ENCODE measurements at places on chromosomes 4 and X.

- no peak for DNase-seq
Observed at GRCh38 chr4:184197536-184198082, 20.1 kb downstream of the ENPP6 start.

DNA sequence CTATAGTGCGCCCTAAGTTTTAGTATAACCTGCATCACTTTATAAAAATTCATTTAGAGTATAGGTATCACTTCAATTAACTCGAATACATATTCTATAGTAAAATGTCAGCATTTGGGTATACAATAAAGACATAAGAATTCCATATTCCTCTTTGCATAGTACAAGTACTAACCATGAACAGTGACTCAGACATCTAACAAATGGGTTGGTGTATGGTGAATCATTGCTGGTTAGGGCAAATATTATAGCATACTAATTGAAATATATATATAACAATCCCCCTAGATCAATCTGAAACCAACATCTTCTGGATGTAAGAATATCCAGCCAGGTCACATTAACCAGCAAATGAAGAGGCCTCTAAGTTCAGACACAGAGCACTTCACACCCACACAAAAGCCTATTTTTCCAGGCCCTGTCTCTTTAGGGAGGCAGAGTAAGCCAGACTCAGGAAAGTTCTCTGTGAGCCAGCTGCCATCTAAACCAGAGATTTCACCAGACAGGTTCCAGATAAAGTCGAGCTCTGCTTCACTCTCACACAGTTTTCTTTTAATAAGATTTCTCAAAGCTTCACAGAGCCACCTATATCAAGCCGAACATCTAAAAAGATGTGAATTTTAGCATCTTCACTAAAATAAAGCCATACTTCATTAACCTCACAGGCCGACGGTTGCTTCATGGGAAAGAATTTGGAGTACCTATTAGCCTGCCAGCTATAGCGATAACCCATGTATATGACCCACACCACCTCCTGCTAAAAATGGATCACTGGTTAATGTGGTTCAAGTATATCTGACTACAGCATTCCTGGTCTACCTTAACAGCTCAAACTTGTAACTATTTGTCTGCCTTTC lies 200.0 kb upstream of the FTHL17 start:
- no peak for DNase-seq

DNA sequence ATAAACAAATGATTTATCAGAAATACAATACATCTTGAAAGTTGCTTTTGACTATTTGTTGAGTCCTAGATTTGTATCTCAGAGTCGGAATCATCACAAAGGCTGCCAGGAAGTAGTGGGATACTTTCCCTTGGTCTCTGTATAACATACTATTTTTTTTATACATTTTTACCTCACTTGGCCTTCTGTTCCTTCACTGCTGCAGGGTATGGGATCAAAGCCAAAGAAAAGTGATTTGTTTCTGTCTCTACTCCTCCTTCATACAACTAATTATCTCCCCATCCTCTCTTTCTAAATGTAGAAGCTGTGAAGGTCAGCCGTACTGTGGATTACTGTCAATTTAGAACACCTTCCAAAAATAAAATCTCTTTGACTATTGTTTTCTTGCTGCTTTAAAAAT lies 24.9 kb downstream of the PALLD start:
- DNase-seq, result no peak

DNA sequence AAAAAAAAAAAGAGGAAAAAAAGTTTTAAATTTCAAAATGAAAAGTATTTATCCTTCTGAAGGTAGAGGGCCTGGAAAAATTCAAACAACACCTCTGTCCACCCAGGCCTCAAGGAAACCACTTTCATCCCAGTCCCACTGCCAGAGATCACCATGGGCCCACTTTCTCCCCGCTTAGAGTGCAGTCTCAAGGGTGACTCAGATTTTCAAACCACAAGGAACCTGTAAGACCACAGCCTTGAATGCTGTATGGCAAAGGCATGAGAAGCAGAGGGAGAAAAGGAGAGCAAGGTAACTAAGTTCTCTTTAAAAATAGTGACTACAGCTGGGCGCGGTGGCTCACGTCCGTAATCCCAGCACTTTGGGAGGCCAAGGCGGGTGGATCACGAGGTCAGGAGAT lies 87.9 kb upstream of the PACRGL start:
- DNase-seq, result no peak

- no peak for DNase-seq
Observed at GRCh38 chr4:153729895-153730294, 29.9 kb downstream of the RNF175 start.

- DNase-seq, result no peak
Observed at GRCh38 chr4:36414248-36414647, 132.8 kb downstream of the DTHD1 start.

DNA sequence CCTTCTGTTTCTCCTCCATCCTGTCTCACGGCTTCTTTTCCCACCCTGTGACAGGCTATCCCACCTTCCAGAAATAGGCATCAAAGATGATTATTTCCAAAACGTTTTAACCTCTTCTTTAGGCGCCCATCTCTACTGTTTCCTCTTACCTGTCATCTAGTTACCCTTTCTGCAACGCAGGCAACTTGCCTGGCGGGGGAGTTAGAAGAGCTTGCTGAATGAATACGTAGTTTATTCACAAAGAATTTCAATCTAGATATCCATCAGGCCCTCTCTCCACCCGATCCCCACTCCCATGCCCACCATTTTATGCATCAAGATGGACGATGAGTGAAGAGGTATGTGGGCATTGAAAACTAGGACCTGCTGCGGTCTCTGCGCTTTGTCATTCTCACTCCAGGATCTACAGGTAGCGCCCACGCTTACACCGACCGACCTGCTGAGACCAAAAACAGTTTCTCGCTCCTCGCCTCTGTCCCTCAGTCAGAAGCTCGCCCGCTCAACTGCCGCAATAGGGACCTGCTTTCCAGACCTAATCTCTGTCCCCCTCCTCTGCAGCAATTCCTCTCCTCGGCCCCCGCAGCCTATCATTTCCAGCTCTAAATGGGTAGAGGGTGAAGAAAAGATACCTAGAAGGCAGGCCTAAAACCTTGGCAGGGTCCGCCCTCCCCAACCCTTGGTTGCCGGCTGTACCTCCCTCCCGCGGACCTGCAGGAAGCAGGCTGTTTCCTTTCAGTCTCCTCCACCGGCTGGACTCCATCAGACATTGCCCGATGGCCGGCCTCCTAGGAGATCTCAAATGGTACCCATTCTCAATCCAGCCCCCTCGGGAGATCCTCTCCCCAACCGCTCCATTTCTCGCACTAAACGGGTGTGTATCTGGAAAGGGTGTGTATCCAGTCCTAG lies 624 bp downstream of the BEX5 start:
- no peak for DNase-seq

DNA sequence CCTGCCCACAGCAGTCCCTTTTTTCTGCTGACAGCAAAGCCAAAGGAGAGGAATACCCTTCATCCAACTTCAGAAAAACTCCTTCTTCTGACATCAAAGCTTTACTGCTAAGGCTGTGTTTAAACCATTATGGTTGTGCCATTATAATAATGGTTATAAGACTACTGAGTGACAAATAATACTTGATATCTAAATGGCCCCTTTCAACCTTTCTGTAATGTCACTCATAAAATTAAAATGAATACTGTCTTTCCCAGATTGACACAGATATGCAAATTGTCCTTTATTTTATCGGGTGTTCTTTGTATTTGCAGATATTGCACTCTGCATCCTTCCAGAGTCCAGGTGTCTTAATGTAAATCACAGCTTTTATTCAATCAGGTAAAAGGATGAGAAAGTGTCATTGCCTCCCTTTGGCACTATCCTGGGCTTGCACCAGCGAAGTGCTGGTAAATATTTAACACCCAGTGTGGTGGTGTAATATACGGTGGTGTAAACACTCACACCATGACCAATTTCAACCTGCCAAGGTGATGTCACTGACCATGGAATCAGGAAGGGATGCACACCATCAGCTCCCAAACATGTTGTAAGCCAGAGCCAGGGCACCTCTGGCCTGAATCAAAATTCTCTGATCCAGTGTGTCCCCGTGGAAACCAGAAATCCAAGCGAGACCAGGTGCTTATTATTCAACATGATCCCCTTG lies 139.4 kb upstream of the TENM3 start:
- no peak for DNase-seq

GRCh38 chr4:126986828-126987227 lies 645.9 kb upstream of the INTU start:
- DNase-seq, result no peak

GRCh38 chrX:69070949-69071650 lies 94.2 kb downstream of the PJA1 start:
- no peak for DNase-seq

- no peak for DNase-seq
Observed at GRCh38 chr4:3836756-3837601, 70.8 kb downstream of the ADRA2C start.

GRCh38 chr4:144701683-144702233 lies 55.8 kb downstream of the HHIP start:
- no peak for DNase-seq

- no peak for DNase-seq
Observed at GRCh38 chrX:68254738-68255645, 178.3 kb downstream of the OPHN1 start.

DNA sequence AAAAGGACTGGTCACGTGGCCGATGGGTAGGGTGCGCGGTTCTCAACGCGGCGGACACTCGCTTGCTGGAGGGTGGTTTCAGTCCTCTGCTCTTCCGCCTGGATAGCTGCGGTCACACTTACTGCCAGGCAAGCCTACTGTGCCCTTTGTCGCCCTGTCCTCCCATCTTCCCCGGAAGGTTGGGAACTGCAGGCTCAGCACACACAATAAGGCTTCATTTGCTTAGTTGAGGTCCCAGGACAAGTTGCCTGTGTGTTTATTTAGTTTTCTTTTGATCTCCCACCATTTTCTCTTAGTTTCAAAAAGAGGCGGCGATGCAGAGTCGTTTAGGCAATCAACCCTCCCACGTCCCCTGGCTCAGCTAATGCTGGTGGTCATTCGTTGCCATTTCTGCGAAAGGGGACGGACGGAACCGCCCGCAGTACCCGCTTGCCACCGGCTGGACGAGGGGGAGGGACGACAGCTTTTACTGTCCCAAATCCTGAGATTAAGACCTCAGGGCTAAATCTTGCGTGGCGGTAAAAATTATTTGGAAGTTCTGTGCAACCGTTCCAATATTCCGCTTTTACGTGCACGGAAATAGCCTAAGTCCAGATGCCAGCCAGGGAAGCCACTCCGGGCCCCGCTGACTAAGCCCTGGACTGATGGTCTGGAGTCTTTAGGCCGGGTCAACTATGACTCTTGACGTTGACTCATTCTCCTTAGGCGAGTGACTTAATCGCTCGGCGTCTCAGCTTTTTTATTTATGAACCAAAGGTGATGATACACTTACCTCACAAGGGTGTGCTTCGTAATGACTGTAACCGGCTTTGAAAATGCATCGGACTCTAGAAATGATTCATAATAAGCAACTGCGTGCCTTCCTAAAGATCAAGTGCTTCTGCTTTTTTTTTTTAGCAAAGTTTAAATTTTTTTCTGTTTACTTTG lies 671 bp upstream of the EIF4E start:
- DNase-seq, result peak; percentile 30

- DNase-seq, result no peak
Observed at GRCh38 chr4:27048429-27049238, 188.0 kb downstream of the STIM2 start.

GRCh38 chr4:108889696-108890483 lies 127.0 kb upstream of the ETNPPL start:
- no peak for DNase-seq

- DNase-seq, result no peak
Observed at GRCh38 chr4:61149278-61149677, 50.8 kb upstream of the ADGRL3 start.

DNA sequence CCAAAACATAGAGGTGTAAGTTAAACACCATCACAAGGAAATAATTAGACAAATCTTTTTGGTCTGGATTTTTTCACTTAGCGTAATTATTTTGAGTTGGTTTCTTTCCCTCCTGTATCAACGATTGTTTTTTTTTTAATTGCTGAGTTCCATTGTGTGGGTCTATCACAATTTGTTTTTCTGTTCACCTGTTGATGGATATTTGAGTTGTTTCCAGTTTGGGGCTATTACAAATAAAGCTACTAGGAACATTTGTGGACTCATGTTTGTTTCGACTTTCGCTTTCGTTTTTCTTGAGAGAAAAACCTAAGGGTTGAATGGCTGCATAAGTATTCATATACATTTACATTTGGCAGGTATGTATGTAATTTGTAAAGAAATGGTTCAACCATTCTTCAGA lies 20.4 kb upstream of the FBXW7 start:
- DNase-seq, result no peak

DNA sequence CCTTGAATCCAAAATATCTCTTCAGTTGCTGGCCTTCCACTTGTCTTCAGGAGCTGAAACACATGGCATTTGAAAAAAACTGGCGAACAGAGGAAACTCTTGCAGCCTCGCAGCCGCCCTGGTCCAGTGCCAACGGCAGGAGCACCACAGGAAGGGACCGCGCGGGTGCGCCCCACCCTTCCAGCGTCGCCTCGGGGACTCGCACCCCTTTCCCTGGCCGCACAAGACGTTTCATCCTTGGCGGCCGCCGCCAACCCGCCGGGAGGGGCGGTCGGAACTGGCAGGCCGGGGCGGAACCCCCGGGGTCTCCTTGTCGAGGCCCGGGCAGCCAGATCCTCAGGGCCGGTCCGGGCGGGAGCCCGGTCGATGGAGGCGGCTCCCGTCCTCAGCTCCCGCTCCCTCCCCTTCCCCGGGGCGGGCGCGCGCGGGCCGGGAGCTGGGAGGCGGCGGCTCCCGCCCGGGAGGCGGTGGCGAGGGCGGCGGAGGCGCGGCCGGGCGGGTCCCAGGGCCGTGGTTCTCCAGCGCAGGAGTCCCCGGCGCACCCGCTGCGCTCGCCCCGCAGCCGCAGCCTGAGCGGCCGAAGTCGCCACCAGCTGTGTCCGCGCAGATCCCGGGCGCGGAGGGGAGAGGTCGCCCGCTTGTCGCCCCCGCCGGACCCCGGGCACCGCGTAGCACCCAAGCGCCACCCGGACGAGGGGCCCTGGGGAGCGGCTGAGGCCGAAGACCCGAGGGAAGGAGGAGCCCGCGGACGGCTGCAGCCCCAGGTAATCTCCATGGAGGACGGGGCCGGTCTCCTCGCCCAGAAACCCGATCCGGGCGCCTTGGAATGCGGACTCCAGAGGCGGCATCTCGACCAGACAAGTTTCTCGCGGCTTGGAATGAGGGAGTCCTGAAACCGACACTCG lies 886 bp upstream of the NDST3 start:
- DNase-seq, result no peak

DNA sequence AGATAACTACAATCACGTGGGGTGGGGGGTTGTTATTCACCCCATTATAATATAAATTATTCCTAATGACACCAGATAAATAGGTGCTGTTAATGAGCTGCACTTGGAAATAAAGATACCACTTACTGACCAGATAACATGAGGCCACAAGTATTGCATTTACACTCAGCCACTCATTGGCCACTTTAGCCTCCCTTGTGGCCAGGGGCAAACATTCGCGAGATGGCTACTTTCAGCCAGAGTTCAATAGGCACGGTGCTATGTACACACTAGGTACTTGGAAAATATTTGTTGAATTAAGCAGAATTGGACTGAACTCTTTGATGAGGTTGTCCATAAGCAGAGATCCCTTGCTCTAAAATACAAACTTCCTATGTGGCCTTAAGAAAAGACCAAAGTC lies 713.7 kb upstream of the TENM3 start:
- no peak for DNase-seq

GRCh38 chrX:137362583-137362982 lies 203.3 kb upstream of the ZIC3 start:
- no peak for DNase-seq

GRCh38 chr4:88866862-88867550 lies 169.4 kb upstream of the NAP1L5 start:
- DNase-seq, result no peak

GRCh38 chrX:96433409-96434077 lies 251.1 kb upstream of the DIAPH2 start:
- DNase-seq, result no peak

GRCh38 chr4:137116144-137116543 lies 416.1 kb downstream of the PCDH18 start:
- no peak for DNase-seq

Data from activated CD4-positive, CD25-positive, alpha-beta regulatory T cell treated with anti-CD3 and anti-CD28 coated beads, Interleukin-2, amount 50 U/mL, for 16 hours (primary cell).